ENCODE measurements at places on chromosomes 4 and X.

- DNase-seq = no peak
These were observed 87.8 kb downstream of the SPRY1 start for GRCh38 chr4:123484291-123484926.

GRCh38 chr4:183201331-183201730 lies 102.3 kb downstream of the WWC2 start:
- DNase-seq = no peak

GRCh38 chr4:48121180-48121579 lies 12.9 kb downstream of the TXK start:
- no peak for DNase-seq

- no peak for DNase-seq
These were observed 7.4 kb downstream of the HTN1 start for GRCh38 chr4:70057651-70058050.

GRCh38 chr4:90641861-90642599 lies 514.8 kb downstream of the CCSER1 start:
- no peak for DNase-seq

GRCh38 chr4:48772556-48772955 lies 7.5 kb downstream of the FRYL start:
- no peak for DNase-seq

GRCh38 chrX:134734466-134734952 lies 76.2 kb upstream of the PLAC1 start:
- no peak for DNase-seq
